ENCODE measurements at places on chromosomes 13 and 19. TPM values are rescaled to one million over a fixed set of nuclear protein-coding genes. Genes with fewer than 3 reads are reported as not detected.

DNA sequence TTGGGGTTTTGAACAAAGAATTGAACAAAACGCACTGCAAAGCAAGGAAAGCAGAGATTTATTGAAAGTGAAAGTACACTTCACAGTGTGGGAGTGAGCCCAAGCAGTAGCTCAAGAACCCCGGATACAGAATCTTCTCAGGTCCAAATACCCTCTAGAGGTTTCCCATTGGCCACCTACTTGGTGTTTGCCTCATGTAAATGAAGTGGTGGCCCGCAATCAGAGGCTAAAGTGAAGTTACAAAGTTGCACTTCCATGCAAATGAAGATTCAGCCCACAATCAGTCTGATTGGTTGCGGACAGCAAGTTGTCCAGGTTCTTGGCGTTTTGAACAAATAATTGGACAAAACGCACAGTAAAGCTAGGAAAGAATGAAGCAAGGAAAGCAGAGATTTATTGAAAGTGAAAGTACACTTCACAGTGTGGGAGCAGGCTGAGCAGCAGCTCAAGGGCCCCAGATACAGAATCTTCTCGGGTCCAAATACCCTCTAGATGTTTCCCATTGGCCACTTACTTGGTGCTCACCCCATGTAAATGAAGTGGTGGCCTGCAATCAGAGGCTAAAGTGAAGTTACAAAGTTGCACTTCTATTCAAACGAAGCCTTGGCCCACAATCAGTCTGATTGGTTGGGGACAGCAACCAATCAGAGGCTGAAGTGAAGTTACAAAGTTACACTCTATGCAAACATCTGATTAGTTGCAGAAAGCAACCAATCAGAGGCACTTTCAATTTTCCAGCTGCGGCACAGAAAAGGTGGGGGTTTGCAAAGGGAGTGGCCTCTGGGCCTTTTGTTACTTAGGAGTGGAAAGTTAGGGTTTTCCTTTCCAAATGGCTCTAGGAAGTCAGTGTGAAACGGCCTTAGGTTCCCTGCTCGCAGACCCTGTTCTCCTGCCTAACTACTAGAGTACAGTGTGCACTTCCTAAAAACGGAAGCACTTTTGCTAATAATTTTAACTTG is 4.8 kb upstream of the TM9SF2 start:
- peak; percentile 88 for DNase-seq

- DNase-seq = no peak
These were observed 8.0 kb downstream of the RPL36 start for GRCh38 chr19:5697890-5698634.

DNA sequence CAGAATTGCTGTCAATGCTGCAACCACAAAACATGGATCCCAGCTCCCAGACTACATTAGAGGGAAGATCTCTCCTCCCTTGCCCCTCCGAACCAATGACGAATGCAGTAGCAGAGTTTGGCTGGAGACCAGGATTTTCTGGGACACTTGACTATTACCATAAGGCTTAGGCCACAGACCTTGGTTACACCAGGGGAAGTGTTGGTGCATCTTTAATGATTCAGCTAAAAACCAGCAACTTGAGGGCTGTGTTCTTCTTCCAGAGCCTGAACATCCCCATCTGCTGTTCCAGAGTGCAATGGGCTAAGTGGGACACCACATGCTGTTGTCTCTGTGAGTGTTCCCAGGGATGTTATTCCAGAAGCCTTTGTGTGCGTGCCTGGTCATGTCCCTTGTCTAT is 528.2 kb downstream of the LMO7 start:
- DNase-seq = peak; percentile 57

GRCh38 chr19:14048443-14049153 is 13.3 kb downstream of the PALM3 start:
- DNase-seq = no peak

AMER2 gene
- total RNA-seq = 0.04 TPM

GRCh38 chr13:43846496-43847158 is 32.9 kb downstream of the CCDC122 start:
- no peak for DNase-seq

GRCh38 chr19:35169221-35169995 is 14.9 kb downstream of the FXYD5 start:
- no peak for DNase-seq

- no peak for DNase-seq
These were observed 12.1 kb downstream of the PRR22 start for GRCh38 chr19:5772416-5772815.

SLITRK1 gene
- total RNA-seq = 1.2 TPM

ACP7 gene
- 0.09 TPM for total RNA-seq

TGFB1 gene
- total RNA-seq = 4.0 TPM

C19orf67 gene
- total RNA-seq = 0.18 TPM

NDUFA7 gene
- 54.7 TPM for total RNA-seq

DNA sequence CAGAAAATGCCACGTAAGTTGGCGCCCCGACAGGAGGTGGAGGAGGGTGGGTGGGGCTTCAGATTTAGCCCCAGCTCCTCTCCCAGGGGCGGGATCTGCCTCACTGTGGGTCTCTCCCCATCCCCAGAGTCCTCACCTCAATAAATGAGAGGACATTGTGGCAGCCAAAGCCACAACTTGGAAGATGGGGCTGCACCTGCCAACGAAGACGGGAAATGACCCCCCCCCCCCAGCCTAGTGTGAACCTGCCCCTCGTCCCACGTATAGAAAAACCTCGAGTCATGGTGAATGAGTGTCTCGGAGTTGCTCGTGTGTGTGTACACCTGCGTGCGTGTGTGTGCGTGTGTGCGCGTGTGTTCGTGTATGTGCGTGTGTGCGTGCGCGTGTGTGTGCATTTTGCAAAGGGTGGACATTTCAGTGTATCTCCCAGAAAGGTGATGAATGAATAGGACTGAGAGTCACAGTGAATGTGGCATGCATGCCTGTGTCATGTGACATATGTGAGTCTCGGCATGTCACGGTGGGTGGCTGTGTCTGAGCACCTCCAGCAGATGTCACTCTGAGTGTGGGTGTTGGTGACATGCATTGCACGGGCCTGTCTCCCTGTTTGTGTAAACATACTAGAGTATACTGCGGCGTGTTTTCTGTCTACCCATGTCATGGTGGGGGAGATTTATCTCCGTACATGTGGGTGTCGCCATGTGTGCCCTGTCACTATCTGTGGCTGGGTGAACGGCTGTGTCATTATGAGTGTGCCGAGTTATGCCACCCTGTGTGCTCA is 1.5 kb upstream of the TRAPPC5 start:
- DNase-seq = no peak

- DNase-seq = no peak
These were observed 531.7 kb downstream of the MYO16 start for GRCh38 chr13:109160887-109161669.

NLRP7 gene
- total RNA-seq = not detected

DNA sequence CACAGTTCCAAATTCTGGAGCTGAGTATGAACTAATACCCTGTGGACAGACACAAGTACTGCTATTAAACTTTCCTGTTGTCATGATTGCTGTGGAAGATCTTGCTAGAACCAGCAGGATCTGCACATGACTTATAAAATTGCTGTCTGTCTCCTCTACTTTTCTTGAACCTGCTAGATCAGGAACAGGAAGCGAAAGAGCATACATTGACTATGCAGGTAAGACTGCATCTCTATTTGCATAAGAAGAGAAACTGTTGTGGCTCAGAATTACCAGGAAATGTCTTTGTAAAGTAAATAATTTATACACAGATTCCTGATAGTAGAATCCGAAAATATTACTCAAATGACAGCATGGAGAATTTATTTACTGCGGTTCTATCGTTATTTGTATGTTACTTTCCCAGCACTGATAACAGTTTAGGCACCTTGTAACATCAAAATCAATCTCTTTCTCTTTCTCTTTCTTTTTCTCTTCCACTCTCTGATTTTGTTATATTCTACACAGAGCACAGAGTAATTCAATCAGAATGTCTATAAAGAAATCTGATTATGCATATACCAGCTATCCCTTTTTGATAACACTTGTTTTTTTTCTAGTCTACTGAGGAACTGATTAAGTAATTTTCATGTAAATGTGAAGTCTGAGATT is 226.5 kb downstream of the MYO16 start:
- no peak for DNase-seq

ZNF628 gene
- total RNA-seq = 1.6 TPM

All from muscle of leg (tissue), 16 donors.